Bronchial epithelial cell (primary cell): ENCODE measurements at places on chromosomes 3 and 15.

GRCh38 chr3:154242766-154243165, 81.5 kb downstream of the DHX36 start:
- no peak for DNase-seq

- DNase-seq: peak; percentile 73
Measured at GRCh38 chr3:179840985-179841384, 188.1 kb downstream of the USP13 start.

DNA sequence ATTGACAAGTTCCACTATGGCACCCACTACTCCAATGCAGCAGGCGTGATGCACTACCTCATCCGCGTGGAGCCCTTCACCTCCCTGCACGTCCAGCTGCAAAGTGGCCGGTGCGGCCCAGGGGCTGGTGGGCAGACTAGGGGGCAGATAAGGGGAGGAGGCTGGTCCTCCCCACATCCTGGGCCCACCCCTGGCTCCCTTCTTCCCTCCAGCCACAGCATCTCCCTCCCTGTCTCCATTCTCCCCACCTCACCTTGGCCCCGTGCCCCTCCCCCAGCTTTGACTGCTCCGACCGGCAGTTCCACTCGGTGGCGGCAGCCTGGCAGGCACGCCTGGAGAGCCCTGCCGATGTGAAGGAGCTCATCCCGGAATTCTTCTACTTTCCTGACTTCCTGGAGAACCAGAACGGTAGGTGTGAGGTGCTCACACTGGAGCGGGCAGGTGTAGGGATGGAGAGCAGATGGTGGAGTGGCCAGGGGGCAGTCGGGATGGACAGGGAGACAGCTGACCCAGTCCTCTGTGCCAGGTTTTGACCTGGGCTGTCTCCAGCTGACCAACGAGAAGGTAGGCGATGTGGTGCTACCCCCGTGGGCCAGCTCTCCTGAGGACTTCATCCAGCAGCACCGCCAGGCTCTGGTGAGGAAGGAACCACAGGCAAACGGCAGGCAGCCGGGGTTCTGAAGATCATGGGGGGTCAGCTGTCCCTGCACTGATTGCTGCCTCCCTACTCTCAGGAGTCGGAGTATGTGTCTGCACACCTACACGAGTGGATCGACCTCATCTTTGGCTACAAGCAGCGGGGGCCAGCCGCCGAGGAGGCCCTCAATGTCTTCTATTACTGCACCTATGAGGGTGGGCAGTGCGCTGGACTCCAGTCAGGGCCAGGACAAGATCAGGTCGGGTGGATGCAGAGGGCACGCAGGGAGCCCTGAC, 26.0 kb downstream of the NBEAL2 start:
- DNase-seq: no peak

GRCh38 chr3:2540115-2540514, 441.4 kb downstream of the CNTN4 start:
- DNase-seq: no peak

- DNase-seq: no peak
Measured at GRCh38 chr3:124298301-124298700, 306.4 kb upstream of the ROPN1 start.

- peak; percentile 88 for DNase-seq
Measured at GRCh38 chr3:111338059-111338698, 203.8 kb upstream of the CD96 start.

- DNase-seq: no peak
Measured at GRCh38 chr15:26143221-26143620, 280.1 kb upstream of the ATP10A start.

- DNase-seq: peak; percentile 94
Measured at GRCh38 chr3:179801263-179801662, 148.4 kb downstream of the USP13 start.

DNA sequence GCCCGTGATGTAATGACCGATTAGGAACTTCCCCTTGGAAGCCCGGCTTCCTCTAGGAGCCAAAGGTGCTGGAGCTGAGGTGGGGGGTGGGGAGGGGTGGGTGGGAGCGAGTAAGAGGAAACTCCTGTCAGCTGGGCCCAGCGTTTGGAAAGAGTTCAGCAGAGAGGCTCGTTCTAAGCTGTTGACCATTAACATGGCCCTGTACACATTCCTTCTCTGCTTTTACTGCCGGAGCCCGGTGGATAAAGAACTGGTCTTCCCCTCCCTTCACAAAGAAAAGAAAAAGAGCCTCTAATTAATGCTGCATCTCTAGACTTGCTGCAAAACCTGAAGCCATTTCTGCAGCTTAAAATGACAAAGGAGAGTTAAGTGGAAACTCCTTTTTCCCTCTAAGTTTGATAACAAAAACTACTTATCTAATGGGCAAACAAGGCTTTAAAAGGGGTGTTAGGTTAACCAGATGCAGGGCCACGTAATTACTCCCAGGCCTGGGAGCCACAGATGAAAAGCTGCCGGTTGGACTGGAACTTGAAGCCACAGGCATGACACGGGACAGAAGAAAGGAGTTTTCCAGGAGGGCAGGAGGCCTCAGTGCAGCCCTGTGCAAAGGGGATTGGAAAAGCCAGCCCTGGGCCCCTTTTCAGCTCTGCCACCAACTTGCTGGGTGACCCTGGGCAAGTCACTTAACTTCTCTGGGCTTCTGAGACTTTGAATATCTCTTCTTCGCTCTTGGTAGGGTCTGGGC, 71.3 kb downstream of the SMAD6 start:
- no peak for DNase-seq

GRCh38 chr15:99708563-99708962, 24.7 kb downstream of the LYSMD4 start:
- peak; percentile 94 for DNase-seq

DNA sequence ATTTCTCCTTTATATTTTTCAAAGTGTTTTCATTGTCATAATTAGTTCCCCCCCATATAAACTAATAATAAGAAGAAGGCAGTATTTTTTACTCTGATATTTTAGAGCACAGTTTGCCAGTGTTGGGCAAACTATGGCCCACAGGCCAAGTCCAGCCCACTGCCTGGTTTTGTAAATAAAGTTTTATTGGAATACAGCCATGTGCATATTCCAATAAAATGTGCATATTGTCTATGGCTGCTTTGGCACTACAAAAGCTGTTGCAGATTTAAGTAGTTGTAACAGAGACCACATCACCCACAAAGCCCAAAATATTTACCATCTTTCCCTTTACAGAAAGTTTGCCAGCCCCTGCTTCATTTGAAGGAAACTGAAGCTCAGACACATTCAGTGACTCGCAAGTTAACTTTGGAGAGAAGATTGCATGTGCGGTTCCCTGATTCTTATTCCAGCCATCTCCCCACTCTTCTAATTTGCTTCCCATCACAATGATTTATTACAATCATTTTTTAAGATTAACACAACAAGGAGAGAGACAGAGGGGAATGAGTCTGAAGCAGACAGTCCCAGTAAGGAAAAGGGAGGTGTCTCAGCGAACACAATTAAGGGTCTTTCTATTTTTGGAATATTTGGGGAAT, 48.9 kb downstream of the RFTN1 start:
- no peak for DNase-seq

GRCh38 chr3:119148493-119149180, 2.7 kb downstream of the TEX55 start:
- peak; percentile 83 for DNase-seq

DNA sequence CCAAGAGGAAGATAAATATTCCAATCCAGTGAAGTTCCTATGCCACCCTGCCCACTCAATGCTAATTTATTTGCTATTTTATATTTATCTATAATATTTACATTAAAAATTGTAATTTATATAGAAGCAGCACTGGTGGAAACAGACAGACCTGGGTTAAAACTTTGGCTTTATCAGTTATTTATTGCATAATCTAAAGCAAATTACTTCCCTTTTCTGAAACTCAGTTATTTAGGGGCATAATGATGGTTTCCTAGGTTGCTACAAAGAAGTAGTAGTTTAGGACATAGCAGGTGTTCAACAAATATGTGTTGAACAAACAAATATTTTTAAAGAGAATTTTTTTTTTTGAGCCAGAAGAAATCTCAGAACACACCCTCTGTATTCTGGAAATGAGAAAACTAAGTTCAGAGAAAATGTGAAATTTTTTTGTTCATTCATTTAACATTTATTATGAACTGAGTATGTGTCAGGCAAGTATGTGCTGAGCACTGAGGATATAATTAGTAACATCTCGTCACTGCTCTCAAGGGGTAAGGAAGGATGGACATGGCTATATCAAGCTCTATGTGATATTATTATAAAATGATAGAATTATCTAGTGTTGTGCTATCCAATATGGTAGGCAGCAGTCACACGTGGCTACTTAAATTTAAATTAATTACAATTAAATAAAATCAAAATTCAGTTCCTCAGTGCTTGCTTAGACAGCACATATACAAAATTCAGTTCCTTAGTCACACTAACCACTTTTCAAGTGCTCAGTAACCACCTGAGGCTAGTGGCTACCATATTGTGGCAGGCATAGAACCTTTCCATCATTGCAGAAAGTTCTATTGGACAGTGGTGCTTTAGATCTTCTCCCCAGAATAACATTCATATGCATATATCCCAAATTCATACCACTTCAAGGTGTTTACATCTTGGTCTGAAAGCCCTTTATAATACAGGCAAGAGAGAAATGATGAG, 7.0 kb upstream of the UBE2Q2 start:
- no peak for DNase-seq

GRCh38 chr3:188926741-188927511, 244.8 kb upstream of the TPRG1 start:
- DNase-seq: no peak

DNA sequence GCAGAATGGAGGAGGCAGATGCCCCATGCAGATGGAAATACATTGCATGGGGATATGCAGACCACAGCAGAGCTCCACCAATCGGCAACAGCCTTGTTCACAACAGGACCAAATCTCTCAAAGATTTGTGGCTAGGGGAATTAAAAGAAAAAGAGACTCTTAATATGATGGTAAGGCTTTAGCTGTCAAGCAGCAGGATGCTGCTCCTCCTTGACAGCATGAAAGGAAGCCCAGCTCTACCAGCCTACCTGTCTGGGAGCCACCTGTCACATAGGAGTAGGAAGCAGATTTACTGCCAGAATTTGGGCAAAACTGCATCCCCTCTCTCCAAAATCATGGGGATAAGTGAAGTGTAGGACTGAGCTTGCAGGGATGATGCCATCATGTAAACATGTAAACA, 769.6 kb upstream of the ARPP21 start:
- no peak for DNase-seq

- DNase-seq: no peak
Measured at GRCh38 chr3:48762816-48763215, 45.8 kb upstream of the IP6K2 start.

- DNase-seq: no peak
Measured at GRCh38 chr15:35838424-35839111, 292.6 kb upstream of the DPH6 start.

DNA sequence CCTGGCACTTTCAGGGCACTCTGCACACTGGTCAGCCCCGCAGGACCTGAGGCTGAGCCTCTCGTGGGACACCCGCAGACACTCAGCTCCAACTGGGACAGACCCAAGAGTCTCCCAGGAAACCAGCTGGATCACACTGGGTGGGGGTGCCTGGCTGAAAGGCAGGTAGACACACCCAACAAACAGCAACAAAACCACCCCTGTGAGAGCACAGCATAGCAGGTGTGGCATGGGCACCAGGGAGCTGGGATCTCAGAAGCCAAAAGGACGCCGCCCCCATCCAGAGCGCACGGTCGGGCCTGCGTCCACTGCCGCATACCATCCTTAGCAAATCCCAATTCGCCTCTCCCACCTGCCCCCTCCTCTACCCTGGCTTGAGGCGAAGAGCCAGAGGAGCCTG, 154.2 kb upstream of the LINGO1 start:
- DNase-seq: no peak

- no peak for DNase-seq
Measured at GRCh38 chr3:42756681-42757213, 16.3 kb downstream of the CCDC13 start.

GRCh38 chr3:141390747-141391146, 22.4 kb downstream of the ZBTB38 start:
- DNase-seq: no peak

DNA sequence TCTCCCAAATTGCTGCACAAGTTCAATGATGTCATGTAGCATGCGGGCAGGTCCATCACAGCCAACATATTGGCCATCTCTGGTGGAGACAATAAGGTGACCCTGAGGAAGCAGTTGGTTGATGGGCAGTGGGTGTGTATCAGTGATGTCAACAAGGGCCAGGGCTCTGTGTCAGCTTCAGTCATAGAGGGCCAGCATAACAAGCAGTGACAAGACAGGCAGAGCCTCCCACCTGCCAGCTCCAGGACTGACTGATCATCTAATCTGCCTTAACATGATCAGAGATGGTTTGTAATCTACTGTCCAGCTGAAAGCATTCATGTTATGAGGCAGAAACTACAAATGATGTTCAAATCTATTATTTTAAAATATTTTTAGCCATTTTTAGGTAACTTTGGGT, 62.3 kb downstream of the GLB1 start:
- DNase-seq: peak; percentile 39

- DNase-seq: no peak
Measured at GRCh38 chr15:80747317-80748053, 31.7 kb upstream of the CEMIP start.

- DNase-seq: no peak
Measured at GRCh38 chr3:88009066-88009465, 49.7 kb downstream of the CGGBP1 start.

DNA sequence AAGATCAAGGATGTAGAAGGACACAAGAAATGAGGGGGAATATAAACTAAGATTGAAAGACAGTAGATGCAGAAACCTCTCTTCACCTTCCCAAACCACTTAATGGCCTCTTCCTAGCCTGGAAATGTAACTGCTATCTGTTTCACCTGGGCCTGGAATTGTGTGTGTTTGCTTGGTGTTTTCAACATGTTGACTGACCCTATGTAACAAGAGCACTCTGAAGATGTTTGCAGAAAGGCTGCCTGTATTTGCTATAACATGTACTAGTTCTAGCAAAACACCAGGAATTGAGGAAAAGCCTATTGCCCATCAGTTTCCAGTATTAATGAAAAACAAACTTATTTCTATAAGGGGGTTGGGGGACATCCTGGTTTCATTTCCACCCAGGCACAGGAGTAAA, 248.3 kb downstream of the WDR72 start:
- no peak for DNase-seq

DNA sequence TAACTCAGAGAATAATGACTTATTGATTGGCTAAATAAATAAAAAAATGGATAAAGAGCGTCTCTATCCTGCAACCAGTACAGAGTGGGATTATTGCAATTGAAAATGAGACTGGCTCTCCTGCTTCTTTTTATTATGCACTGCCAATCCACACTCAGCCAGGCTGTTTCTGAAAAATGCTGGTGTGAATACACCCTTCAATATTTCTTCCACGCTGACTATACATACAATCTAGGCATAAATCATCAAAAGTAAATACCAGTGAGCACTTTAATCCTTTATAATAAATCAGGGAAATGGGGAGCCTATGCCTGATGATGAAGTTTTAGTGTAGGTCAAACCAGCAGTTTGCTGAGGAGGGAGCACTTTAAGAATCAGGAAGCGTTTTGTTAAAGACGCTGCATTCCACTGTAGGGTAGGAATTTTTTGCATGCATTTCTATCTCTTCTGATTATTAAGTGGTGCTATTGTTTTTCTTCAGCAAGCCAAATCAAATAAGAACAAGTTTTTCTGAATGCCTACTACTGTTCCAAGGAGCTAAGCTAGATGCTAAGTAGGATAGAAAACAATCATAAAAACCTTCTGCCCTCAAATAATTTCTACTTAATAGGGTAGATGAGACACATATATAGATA, 781.5 kb downstream of the TBL1XR1 start:
- DNase-seq: no peak
